ENCODE measurements at places on chromosomes 7 and 10.

DNA sequence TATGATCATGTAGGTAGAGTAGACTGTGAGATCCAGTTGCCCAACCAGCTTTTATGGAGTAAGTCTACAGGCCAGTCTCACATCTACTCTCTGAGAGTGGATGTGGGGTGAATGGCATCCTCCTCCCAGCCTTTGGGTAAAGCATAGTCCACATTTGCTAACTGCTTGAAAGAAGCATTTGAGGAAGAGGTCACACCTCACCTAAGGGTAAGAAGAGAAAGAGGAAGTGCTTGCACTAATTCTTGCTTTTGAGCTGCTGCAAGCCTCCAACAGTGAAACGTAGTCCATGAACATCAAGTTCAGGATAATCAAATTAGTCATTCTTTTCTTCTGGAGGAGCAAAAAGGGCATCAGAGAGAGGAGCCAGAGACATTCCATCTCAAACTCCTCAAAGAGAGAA lies 93.9 kb upstream of the AGR3 start:
- no peak for DNase-seq

- DNase-seq, result no peak
Measured at GRCh38 chr7:12066521-12066920, 144.6 kb upstream of the TMEM106B start.

DNA sequence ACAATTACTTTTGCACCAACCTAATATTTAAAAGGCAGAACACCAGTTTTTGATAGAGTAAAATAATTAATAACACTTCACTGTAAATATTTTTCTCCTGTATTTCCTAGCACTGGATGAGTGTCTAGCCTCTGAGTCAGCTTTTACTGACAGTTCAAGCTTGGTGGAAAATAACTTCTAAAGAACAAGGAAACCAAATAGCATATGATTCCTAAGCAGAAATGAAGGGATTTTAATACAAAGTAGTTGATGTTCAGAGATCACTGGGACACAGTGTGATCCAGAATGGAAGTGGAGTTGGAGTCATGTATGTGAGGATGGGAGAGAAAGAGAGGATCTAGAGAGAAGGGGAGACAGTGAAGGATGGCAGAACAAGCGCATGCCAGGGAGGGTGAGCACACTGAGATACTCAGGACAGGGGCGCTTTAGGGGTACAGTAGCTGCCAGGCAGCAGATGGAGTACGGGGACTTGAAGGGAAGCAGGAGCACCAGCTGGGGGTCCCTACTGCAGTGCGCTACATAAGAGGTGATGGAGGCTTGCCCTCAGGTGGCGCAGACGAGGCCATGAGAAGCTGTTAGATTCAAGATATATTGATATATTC lies 117.9 kb upstream of the KLF6 start:
- DNase-seq, result no peak

DNA sequence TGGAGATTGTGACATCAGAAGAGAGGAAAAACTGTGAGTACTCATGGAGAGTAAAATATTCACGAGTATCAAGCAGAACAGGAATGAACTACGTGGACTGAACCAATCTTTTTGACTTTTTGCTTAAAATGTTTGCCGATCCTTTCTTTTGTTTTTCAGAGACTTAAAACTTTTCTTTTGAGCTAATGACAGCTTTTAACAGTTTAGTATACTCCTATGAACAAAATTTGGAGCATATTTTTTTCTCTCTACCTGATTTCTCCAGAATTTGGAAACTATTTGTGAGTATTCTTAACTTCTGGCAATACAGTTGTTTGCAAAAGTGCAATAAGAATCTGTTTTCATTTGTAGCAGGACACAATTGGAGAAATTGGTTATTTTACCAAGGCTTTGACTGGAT lies 786.3 kb downstream of the SORCS1 start:
- no peak for DNase-seq

GRCh38 chr10:24215196-24215595 lies 6.3 kb downstream of the KIAA1217 start:
- no peak for DNase-seq

DNA sequence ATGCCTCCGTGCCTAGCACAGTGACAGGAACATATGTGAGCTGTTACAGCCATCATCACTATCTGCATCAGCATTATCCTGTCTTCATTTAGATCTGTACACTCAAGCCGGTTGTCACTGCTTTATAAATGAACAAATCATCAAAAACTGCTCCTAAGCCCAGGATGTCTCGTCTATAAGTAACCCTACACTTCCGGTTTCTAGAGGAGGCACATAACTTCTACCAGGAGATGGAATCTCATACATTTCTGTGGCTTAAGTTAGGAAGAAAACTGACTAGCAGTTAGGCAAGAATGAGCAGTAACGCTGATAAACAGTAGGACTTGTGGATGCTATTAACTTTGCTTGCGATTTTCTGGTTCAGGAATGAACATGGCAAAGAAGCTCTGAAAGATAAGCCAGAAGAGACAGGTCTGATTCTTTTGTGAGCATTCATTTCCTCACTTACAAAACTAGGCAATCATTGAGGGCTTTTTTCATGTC lies 1199.2 kb downstream of the SORCS3 start:
- DNase-seq, result no peak

GRCh38 chr10:63683686-63684085 lies 162.5 kb downstream of the REEP3 start:
- DNase-seq, result no peak
